Stimulated activated CD4-positive, alpha-beta T cell treated with anti-CD3 and anti-CD28 coated beads, Interleukin-4, amount 100 ng/mL, for 4 hours (primary cell): ENCODE measurements at places on chromosomes 6 and 20.
A peak's percentile ranks its signal among the peaks of the same experiment; 100 is the strongest.

- no peak for DNase-seq
Observed at GRCh38 chr20:45445805-45446562, 23.6 kb upstream of the WFDC2 start.

GRCh38 chr6:151627689-151628444 is 134.1 kb downstream of the CCDC170 start:
- no peak for DNase-seq

DNA sequence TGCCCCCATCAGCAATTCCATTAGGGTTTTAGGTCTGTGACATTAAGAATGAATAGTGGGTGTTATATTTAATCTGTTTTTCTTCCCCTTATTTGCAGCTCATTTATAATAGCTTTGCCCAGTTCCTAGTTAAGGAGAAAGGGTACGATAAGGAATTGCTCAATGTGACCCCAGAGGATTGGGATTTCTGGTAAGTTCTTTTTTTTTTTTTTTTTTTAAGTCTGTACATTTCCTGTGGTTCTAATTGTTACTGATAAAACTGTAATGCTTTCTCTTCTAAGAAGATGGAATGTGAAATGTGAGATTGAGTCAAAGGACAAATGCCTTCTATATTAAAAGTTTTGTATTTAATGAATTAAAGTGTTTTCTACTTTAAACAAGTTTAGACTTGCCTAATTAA is 5.5 kb downstream of the NT5DC1 start:
- DNase-seq: no peak

GRCh38 chr6:86215323-86215722 is 572.6 kb upstream of the SYNCRIP start:
- DNase-seq: no peak

GRCh38 chr6:121896771-121897170 is 461.3 kb downstream of the GJA1 start:
- no peak for DNase-seq

- DNase-seq: no peak
Observed at GRCh38 chr6:97203343-97203742, 79.7 kb downstream of the MMS22L start.

GRCh38 chr6:27471365-27472115 is 1.4 kb downstream of the ZNF184 start:
- no peak for DNase-seq

DNA sequence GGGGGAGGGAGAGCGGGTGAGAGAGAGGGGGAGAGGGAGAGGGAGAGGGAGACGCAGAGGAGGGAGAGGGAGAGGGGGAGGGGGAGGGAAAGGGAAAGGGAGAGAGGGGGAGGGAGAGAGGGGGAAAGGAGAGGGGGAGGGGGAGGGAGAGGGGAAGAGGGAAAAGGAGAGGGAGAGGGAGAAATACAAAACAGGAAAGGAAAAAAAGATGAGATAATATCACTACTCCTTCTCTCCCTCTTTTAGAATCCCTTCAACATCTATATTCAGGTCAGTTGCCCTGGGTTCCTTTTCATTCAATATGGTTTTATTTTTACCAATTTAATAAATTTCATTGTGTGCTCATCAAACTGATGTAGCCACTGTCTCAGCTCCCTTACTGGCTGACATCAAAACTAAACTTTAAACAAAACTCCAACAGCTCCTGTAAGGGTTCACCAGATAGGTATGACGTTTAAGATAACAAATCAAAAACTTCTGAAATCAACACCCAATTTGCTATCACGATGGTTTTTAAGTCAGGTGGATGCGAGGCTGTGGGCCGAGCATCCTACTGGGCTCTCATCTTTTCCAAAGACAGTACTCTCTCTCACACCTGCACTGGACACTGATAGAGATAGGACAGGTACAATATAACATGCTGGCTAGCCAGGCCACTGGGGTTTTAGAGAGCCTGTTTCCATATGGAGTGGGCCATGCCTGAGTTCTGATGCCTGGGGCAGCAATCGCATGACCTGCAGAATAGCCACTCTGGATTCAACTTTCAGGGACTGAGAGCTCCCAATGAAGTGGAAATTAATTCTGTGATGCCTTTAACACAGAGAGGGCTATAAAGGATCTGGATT is 99.5 kb downstream of the FYN start:
- no peak for DNase-seq

DNA sequence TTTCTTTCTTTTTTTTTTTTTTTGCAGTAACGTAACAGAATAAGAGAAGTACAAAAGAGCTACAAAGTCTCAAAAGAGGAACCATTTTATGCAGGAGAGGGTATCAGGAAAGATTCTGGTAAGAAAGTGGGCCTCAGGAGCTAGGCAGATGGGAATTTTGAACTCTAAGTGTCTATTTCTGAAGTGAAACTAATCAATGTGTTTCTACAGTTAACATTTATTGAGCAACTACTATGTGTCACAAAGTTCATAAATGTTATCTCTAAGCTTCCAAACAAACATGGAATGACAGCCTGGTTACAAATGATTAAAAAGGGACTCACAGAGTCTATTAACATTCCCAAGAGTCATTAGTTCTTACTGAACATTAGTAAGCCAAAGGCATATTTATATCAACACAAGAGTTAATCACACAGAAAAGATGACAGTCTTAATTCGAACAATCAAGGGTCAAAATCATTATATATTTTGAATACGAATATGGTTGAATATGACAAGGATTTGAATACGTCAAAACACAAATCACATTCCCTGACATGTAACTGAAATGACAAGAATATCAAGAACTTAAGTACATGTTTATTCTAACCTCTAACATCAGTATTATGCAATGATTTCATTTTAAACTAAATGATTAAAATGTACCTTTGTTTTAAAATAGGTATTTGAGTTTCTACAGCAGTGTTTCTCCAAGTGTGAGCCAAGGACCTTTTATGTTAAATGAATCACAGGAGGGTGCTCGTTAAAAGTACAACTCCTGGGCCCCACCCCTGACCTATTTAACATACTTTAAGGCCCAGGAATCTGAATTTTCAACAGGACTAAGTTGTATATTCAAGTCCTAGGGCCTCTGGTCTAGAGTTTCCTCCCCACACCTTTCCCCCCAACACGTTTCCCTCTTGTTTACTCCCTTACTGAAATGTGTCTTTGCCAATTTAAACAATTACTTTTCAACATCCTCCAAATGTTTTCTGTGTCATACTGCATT is 89.7 kb downstream of the ATXN1 start:
- DNase-seq: no peak

- no peak for DNase-seq
Observed at GRCh38 chr6:167807756-167808155, 19.0 kb upstream of the AFDN start.

- DNase-seq: no peak
Observed at GRCh38 chr6:157456524-157456829, 75.5 kb downstream of the ZDHHC14 start.

- DNase-seq: no peak
Observed at GRCh38 chr20:57325632-57326356, 3.8 kb upstream of the SPO11 start.

DNA sequence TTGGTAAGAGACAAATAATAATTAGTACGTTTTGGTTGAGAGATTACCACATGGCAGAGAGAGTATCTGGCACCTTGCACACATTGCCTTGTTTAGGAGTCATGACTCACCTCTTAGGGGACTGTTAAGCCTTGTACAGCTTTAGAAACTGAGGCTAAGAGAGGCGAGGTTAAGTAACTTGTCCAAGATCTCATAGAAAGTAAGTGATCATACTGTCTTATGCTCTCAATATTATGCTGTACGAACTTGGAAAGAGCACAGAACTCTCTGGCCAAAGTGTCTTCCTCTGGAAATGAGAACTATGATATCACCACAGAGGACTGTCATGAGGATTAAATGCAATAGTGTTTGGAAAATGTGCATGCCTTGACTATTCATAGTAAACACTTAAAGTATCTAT is 249.0 kb downstream of the UTRN start:
- no peak for DNase-seq

DNA sequence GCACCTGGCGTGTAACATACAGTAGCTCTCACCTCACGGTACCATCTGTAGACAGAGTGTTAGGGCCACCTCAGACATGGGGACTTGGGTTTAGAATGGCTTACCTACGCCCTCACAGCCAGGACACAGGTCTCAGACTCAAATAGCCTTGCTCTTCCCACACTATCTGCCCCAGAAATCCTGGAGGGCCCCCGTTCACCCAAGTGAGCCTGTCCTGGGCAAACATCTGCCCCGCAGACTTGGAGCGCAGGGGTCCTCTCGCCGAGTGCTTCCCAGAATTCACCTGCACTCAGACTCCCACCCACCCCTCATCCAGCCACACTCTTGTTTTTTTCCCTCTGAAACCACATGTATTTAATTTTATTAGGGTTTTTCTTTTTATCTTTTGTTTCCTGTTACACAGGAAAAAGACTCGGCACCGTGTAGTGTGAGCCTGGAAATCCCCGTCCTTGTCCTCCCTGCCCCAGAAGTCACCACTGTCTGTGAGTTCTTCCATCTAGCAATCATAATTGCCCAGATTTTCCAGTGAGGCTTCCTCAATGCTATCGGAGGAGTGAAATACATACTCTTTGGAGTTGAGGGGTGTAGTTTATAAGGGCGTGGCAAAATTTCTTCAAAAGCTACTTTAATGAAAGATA is 17.1 kb upstream of the MAP1LC3A start:
- no peak for DNase-seq

DNA sequence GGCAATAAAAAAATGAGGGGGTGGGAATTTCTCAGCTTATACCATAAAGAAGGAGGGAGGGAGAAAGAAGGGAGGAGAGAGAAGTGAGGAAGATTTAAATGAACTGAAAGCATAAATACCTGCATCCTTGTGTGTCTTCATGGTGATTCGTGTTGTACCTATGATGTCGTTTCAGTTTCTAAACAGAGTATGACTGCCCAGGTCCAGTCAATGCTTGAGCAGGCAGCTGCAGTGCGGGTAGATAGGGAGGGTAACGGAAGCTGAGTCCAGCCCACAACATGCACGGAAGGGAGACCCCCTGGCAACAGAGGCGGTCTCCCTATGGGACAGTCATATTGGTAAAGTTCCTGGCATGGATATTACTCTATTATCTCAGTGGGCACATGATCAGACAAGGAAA is 184.5 kb downstream of the KIF16B start:
- DNase-seq: no peak

- peak; percentile 81 for DNase-seq
Observed at GRCh38 chr6:135183532-135184440, 2.7 kb downstream of the MYB start.

DNA sequence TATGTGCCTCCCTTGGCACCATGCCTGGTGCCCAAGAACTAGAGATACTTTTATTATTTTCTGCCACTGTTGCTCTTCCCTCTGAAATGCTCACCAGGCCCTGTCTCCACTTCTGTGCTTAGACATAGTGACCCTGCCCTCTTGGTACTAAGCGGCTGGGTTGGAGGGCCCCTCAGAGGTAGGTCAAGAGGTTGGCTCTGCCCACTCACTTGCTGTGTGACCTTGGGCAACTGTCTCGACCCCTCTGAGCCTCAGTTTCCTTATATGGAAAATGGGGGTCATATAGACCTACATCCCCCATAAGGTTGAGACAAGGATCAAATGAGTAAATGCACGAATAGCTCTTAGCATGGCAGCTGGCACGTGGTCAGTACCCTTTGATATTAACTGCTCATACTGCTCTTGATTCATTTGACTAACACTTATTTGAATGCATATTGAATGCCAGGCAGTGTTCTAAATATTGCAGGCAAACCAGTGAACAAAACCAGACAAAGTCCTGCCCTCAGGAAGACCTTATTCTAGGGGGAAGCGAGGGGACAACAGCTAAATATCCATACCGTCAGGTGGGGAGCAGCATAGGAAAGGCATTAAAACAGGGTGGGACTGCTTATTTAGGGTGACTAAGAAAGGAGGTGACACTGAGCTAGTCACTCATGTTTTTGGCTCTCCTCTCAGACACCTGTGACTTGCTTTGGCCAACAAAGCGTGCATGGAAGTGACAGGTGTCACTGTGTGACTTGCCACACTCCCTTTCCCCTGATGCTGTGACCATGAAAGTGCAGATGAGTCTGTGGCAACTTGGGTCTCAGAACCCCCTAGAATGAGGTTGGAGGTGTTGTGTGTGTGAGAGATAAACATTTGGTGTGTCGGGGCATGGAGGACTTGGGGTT is 14.3 kb upstream of the SPO11 start:
- no peak for DNase-seq

GRCh38 chr6:112482373-112482772 is 135.2 kb downstream of the RFPL4B start:
- no peak for DNase-seq

- no peak for DNase-seq
Observed at GRCh38 chr20:3074812-3075211, 3.4 kb downstream of the OXT start.

GRCh38 chr6:151021896-151022295 is 156.4 kb downstream of the MTHFD1L start:
- no peak for DNase-seq

- DNase-seq: no peak
Observed at GRCh38 chr6:3402310-3403237, 54.3 kb downstream of the SLC22A23 start.

GRCh38 chr20:18981962-18982539 is 168.5 kb downstream of the SCP2D1 start:
- DNase-seq: no peak

- no peak for DNase-seq
Observed at GRCh38 chr6:24394780-24395437, 7.8 kb upstream of the MRS2 start.

- no peak for DNase-seq
Observed at GRCh38 chr20:33611106-33611505, 51.0 kb upstream of the C20orf144 start.

- DNase-seq: peak; percentile 59
Observed at GRCh38 chr20:49186535-49187329, 1.4 kb downstream of the STAU1 start.
